ENCODE measurements at places on chromosomes 16 and 17. TPM values are rescaled to one million over a fixed set of nuclear protein-coding genes. Genes with fewer than 3 reads are reported as not detected.

MYLK3 gene
- 0.44 TPM for total RNA-seq

CACNB1 gene
- 22.3 TPM for total RNA-seq

SLC52A1 gene
- 0.23 TPM for total RNA-seq

ABCC3 gene
- not detected for total RNA-seq

ELMO3 gene
- total RNA-seq = 8.5 TPM

DNA sequence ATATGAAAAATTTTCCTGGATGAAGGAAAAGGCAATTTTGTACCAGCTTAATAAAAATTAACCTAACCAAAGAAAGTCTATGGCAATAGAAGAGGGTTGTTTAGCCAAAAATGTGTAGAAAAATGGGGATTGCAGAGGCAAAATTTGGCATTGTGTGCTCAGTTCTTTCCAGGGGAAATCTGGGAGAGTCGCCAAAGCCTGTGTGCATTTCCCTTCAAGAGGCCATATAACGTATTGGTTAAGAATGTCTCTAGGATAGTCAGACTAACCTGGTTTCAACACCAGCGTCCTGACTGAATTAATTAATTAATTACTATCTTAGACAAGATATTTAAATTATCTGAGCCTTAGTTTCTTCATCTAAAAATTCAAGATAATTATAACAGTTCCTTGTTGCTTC is 44.8 kb upstream of the HLF start:
- no peak for DNase-seq

- no peak for DNase-seq
Observed at GRCh38 chr16:17447101-17447569, 23.6 kb downstream of the XYLT1 start.

DNA sequence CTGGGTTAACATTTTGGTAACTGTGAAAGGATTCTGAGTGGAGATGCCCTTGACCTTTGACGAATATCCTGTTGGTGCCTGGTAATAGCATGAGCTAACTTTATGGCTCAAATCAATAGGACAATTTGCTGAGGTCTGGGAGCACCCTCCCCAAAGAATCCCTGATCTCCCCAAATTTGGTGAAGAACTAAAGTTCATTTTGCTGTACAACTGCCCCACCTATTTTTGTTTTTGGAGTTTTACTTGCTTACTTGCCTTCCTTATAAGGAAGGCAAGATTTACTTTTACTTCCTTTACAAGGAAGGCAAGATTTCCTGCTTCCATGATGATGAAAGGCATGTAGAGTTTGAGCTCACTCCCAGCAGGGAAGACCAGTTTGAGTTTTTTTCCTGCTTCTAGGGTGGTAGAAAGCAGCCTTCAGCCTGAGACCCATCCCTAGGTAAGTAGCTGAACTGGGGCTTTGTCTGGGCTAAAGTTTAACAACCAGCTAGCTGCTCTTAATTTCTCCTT is 2.8 kb downstream of the KRTAP4-9 start:
- DNase-seq = no peak

DNA sequence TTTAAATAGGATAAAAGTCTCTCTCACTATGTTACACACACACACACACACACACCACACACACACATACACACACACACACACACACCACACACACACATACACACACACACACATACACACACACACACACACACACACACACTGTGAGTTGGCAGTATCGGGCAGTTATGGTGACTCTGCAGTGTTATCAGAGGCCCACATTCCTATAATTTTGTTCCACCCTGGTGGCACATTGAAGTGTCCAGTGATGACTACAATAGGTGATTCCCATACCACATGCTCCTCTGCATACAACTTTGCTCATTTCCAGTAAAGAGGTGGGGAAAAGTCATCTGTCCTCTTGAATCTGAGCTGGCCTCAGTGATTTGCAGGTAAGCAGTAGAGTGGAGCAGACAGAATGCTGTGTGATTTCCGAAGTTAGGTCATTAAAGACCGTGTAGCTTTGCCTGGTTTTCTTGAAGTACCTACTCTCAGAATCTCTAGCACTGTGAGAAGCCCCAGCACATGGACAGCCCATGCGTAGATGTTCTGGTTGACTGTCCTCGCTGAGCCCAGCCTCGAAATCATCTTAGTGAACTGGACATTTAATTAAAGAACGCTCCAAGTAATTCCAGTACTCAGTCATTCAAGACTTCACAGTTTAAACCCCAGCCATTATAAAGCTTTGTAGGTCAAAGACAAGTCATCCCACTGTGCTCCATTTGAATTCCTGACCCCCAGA is 836.6 kb upstream of the SOX9 start:
- no peak for DNase-seq

DNA sequence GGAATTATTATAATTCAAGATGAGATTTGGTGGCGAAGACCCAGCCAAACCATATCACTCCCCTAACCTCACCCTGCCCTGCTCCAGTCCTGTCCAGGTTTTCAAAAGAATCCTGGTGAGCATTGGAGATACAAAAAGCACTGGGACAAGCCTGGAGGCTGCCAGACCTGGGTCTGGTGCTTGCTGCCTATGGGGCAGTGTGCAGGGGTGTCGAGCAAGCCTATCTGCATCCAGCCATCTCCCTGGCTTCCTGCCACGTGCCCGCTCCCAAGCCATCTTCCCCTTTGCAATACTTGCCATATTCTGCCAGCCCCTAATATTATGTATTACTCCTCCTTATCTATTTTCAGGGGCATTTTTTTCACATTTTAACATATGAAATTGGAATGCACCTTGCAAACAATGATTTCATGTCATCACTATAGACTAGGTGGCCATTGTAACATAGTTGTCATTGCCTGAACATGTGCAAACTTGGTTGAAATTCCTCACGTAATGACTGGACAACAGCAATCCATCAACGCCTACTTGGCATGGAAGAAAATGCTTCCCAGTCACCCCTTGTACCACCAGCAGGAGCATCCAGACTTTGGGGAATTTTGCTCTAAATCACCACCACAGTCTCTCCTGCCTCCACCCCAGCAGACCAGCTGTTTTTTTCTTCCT is 8.1 kb upstream of the KDM8 start:
- no peak for DNase-seq

DNA sequence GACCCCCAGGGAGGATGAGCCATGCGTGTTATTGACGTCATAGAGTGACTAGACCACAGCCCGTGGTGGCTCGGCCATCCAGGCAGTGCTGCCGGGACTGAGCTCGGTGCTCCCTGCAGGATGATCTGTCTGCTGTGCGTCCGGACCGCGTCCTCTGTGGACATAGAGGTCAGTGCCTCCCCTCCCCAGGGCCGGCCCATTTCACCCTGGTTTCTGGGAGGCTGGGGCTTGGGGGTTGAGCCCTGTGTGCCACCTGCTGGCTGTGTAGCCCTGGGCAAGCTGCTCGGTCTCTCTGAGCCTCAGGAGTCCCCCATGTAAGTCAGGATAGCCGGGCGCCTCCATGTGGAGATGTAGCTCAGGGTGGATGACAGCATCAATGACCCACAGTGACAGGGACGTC is 8.3 kb downstream of the TSC2 start:
- DNase-seq = no peak

DNA sequence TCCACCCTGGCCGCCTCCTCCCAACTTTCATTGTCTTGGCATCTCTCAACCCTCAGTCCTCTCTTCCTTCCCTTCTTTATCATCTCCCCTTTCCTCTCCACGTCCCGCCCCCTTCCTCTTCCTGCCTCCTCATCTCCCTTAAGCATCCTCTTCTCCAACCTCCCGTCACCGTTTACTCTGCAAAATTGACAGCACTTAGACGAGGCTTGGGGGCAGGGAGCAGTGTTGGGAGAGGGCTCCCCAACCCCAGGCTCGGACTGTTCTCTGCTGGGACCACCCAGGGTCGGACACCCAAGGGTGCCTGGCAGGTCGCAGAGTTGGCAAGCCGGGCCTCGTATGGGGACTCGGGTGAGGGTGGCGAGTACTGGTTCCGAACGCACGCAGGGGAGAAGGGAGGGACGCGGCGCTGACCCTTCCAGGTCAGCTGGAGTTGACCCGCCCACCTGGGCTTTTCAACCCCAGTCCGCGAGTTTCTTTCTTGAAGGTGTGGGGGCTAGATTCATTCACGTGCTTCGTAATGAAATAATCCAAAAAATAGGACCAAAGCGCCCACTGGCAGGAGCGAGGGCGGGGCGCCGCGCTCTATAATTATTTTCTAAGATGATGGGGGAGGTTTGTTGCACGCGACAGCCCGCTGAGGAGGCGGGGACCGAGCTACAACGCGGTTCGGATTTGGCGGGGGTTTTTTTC is 775 bp upstream of the PAGR1 start:
- no peak for DNase-seq

- DNase-seq = no peak
Observed at GRCh38 chr16:49858200-49859124, 2.5 kb upstream of the ZNF423 start.
